ENCODE measurements at places on chromosomes 7 and 10.
A peak's percentile ranks its signal among the peaks of the same experiment; 100 is the strongest.

DNA sequence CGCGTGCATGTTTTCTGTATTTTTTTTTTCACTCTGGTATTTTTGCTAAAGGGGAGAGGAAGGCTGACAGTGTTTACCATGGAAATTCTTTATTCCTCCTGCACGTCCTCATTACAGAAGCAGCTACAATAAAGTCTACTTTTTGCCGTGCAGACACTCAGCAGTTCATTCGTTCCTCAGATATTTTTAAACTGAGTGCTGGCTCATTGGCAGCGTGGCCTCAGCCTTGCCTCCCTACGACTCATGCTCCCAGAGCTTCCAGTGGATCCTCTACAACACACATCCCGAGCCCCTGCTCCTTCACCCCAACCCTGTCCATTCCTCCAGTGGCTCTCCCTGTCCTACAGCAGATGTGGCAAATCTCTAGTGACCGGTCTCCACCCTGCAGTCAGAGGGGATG lies 239.2 kb upstream of the ZMIZ1 start:
- no peak for DNase-seq

- DNase-seq: peak; percentile 18
These were observed 28.4 kb upstream of the SMARCD3 start for GRCh38 chr7:151276666-151277590.

- DNase-seq: no peak
These were observed 380.3 kb upstream of the LRGUK start for GRCh38 chr7:133746847-133747246.

GRCh38 chr7:158849768-158850544 lies 6.4 kb upstream of the DYNC2I1 start:
- DNase-seq: no peak

DNA sequence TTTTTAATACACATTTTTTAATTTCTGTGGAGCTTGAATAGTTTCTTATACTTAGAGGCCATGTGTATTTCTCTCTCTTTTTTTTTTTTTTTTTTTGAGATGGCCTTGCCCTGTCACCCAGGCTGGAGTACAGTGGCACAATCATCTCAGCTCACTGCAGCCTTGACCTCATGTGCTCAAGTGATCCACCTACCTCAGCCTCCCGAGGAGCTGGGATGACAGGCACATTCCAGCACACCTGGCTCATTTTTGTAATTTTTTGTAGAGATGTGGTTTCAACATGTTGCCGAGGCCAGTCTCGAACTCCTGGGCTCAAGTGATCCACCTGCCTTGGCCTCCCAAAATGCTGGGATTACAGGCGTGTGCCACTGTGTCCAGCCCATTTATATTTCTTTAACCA lies 64.3 kb downstream of the CDK13 start:
- no peak for DNase-seq

DNA sequence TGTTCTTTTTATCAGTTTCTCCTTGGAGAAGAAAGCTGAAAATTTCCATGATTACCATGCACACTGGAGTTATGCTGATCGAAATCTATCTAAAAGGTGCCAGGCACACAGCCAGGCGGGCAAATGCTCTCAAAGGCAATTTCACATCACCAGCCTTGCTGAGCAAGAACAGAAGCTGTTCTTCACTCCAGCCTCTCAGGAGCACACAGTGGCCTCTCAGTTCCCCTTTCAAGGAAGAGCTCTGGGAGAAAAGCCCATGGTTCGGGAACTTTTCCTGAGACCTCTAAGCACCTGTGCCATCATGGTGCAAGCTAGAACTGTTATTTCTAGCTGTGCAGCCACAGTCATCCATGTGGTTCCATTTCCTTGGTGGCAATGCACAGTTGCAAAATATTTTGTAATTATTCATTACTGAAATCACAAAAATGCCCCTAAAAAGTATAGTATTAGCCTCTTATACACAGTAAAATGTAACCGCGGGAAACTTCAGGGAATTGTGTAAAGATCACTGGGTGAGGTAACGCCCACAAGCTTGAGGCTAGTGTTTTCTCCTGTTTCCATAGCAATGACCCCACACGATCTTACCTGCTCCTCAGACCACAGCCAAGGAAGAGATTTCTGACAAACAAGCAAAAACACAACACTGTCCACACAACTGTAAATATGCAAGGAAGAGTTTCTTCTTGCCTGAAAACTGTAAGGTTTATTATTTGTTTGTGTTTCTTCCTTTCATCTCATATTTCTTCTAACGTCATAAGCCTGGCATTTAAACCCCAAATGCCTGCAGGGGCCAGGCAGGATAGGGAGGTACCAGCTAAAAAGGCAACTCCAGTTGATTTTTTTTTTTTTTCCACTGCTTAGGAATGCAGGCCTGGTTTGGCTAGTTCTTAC lies 121.2 kb downstream of the FAM107B start:
- DNase-seq: no peak

GRCh38 chr7:53473371-53473770 lies 437.9 kb downstream of the POM121L12 start:
- no peak for DNase-seq

GRCh38 chr7:87702326-87702725 lies 74.1 kb downstream of the RUNDC3B start:
- DNase-seq: no peak

DNA sequence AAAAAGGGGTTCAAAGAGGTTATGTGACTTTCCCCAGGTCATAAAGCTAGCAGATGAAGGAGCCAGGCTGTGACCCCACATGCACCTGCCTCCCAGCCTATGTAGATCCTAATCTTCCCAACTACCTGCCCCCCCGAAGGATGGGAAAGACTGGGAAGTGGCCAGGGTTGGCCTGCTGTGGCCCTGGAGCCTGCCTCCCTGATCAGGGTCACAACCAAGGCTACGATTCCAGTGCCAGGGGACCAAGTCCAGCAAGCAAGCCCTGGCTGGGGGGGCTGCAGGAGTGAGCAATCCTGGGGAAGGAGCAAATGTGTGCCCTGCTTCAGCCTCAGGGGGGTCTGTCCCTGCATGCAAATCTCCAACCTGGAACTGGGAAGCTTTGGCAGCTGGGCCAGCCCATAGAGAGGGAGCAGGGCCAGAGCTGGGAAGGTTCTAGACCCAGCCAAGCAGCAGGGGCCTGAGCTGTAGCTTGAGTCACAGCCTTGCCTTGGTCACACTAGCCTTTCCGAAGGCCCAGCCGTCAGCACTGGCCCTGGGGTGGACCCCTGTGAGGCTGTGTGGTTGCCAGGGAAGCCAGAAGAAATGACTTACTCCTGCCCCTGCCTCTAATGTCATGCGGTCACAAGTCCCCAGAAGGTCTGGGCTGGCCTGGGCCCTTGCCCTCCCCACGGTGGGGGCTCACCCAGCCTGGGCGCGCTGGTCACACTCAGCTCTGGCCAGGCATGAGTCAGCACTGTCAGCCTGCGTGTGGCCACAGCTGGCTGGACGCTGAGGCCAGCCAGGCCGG lies 96.4 kb upstream of the ZMIZ1 start:
- no peak for DNase-seq

DNA sequence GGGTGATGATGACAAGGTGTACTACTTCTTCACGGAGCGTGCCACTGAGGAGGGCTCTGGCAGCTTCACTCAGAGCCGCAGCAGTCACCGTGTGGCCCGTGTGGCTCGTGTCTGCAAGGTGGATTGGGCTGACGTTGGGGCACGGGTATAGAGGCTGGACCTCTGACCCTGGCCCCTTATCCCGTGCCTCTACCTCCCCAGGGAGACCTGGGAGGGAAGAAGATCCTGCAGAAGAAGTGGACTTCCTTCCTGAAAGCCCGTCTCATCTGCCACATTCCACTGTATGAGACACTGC lies 8.4 kb downstream of the MRPL43 start:
- no peak for DNase-seq

DNA sequence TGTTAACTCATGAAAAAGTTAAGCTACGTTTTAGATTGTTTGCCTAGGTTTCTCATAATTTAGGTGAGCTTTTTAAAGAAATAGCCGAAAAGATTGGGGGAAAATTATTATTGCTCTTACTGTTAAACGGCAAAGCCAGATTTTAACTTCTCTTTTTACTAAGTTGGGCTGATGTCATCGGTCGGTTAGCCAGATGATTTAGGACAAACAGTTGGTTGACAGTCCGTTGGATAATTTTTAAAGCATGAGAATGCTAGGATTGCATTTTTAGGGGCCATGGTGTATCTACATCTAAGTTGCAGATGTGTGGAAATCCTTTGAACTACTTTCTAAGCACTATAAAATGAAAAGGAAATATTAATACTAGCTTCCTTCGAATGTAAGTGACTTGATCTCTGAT lies 280.9 kb upstream of the AKR1E2 start:
- DNase-seq: no peak

DNA sequence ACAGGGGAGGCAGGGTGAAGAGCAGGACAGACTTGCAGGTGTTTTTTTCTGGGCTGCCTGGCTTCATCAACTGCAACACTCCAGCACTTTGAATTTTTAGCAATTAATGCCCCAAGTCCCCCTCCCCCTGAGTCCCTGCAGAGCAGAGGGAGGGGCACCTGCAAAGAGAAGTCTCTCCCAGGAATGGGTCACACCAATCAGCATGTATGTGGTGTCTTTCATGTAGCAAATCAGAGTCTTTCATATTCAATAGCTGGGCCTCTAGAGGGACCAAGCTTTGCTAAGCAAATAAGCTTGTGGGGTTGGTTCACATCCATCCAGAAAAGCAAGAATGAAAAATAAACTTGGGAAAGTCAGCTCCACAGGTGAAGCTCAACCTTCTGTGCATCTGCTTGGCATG lies 90.7 kb downstream of the PARP12 start:
- DNase-seq: no peak

GRCh38 chr7:14504134-14504533 lies 398.4 kb downstream of the DGKB start:
- peak; percentile 22 for DNase-seq

DNA sequence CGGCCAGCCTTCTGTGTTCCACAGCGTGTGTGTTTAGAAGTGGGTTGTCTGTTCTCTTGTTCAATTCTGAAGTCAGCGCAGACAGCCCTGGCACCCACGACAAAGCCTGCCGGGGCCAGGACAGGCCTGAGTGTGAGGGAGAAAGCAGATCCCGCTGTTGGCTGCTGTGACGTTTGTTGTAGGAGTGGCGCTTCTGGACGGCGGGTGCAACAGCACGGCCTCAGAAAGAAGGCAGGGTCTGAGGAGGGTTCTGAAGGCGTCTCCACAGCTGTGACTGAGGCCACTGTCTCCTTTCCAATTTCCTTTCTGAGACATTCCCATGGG lies 76.2 kb downstream of the VIPR2 start:
- no peak for DNase-seq

GRCh38 chr7:56091591-56091990 lies 1.2 kb downstream of the PHKG1 start:
- no peak for DNase-seq

- no peak for DNase-seq
These were observed 638 bp downstream of the BRAT1 start for GRCh38 chr7:2554661-2555111.

DNA sequence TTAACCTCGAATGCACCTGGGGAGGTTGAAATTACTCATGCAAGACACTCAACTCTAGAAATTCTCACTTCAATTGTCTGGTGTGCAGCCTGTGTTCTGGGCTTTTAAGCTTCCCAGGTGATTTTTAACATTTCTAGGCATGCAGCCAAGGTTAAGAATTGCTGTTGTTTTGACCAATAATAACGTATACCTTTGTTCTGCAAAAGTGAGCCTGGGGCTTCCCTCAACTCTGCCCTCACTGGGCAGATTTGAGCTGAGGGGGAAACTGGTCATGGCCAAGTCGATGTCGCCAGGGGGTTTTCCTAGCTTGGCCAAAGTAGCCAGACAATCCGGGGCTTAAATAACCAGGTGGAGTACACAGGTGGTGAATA lies 568 bp downstream of the PRSS2 start:
- DNase-seq: no peak

GRCh38 chr10:51602326-51602725 lies 97.1 kb downstream of the CSTF2T start:
- no peak for DNase-seq

DNA sequence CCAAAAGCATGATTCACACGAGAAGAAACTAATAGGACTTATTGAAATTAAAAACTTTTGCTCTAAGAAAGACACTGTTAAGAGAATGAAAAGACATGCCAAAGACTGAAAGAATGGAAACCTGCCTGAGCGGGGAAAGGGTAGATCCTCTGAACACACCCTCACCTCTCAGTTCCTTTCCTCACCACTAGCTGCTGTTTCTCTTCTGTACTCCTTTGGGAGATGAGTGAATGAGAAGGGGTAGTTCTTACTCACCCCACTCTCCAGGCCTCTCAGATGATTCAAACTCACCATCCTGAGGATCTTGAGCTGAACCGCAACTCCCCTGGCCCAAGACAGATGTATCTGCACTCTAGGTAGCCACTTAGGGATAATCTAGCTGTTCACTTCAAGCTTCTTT lies 41.9 kb downstream of the IQUB start:
- DNase-seq: no peak

DNA sequence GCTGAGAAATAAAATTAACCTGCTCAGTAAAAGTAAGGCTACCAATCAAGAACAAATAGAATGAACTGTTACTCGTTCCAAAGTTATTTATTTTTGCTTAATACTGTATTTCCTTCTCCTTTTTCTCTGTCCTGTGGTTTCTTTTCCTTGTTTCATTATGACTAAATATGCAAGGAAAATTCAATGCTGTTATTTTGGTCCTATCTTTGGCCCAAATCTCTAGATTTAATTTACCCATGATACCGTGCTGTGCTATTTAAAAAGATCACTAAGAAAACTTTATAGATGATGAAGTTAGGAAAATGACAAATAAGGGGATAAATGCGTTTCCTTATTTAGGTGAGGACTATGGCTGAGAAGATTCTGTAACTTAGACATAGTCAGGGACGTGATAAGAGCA lies 45.3 kb upstream of the FAM133B start:
- no peak for DNase-seq
